ENCODE measurements at places on chromosomes 16 and 17.
A peak's percentile ranks its signal among the peaks of the same experiment; 100 is the strongest.

GRCh38 chr17:67221062-67221998 is 23.7 kb downstream of the HELZ start:
- peaks cover 3% of the 10 kb centered on the region for H3K4me1 ChIP-seq
- no peak overlapping the region for H3K4me3 ChIP-seq
- peaks cover 3% of the 10 kb centered on the region for H3K36me3 ChIP-seq
- no peaks in the 10 kb centered on the region for H3K27me3 ChIP-seq

DNA sequence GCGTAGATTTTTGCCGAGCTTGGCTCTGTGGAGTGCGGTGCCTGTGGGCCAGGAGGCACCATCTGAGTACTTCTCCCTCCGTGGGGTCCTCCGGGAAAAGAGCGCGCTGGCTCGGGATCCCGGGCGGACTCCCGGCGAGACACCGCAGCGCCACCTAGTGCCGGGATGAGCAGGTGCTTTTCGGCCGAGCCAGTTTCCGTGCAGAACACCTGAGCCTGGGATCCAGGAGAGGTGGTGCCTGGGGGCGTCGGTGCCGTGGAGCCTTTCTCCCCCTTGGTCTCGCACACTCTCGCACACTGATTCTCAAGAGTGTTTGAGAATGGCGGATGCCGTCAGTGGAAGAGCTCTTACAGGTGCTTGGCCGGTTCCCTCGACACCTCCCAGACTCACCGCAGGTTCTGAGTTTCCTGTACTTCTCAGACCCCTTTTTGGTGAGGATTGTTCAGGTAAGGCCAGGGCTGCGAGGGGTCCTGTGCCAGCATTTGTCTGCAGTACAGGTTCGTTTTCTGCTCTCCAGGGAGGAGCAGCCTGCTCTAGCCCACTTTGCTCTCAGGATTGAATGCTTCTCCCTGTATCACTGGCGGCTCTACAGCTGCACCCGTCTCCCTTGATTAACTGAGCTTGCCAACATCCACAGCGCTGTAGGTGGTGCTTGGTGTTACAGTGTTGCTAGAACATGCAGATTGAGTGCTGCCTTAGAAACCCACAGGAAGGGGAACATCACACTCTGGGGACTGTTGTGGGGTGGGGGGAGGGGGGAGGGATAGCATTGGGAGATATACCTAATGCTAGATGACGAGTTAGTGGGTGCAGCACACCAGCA is 23.3 kb downstream of the TBCD start:
- peaks cover 2% of the 10 kb centered on the region for H3K36me3 ChIP-seq
- DNase-seq, result peak; percentile 34
- H3K4me3 ChIP-seq, result no peak overlapping the region
- no peaks in the 10 kb centered on the region for H3K27me3 ChIP-seq

- no peak overlapping the region for H3K27ac ChIP-seq
- H3K4me3 ChIP-seq, result no peak overlapping the region
- no peaks in the 10 kb centered on the region for H3K36me3 ChIP-seq
- DNase-seq, result no peak
Measured at GRCh38 chr17:6660805-6661463, 9.4 kb downstream of the C17orf100 start.

DNA sequence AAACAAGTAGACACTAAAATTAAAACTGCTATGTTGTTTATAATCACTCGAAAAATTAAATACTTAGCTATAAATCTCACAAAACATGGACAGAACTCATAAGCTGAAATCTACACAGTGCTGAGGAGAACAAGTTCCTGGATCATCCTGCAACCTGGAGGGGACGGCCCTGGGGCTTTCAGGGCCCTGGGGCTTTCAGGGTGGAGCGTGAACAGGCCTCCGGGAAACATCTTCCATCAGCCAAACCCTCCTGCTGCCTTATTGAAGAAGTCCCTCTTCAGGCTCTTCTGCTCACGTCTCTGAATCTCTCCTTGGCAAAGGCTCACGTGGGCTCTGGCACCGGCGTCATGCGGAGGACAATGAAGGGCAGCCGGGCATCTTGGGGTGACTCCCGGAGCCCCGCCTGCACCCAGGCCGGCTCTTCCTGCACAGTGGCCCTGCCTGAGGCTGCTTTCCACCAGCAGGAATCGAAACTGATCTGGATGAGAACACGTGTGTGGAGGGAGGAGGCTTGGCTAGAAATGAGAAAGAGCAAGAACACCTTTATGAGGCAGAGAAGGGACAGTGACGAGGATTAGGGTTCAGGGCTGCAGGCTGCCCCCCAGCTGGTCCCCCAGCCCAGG is 127.3 kb downstream of the CDRT15L2 start:
- no peak overlapping the region for H3K27ac ChIP-seq
- H3K4me3 ChIP-seq, result no peak overlapping the region
- no peak for DNase-seq
- H3K36me3 ChIP-seq, result no peaks in the 10 kb centered on the region

DNA sequence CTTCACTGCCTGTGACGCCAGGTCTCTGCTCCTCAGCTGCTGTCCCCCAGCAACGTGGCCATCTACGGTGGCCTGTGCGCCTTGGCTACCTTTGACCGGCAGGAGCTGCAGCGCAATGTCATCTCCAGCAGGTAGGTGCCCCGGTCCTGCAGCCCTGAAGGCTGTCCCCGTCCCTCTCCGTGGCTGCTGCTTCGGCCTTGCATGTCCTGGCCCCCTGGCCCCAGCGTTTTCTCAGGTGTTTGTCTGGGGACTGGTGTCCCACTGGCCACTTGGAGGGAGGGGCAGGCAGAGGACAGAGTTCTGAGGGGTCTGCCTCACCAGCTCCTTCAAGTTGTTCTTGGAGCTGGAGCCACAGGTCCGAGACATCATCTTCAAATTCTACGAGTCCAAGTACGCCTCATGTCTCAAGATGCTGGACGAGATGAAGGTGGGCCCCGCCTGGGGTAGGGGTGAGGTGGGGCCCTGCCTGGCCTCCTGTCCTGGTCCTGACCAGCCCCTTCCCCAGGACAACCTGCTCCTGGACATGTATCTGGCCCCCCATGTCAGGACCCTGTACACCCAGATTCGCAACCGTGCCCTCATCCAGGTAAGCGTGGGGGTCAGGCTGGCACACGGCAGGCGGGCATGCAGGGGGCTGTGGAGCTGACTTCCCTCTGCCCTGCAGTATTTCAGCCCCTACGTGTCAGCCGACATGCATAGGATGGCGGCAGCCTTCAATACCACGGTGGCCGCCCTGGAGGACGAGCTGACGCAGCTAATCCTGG is 4.4 kb downstream of the GPS1 start:
- H3K4me3 ChIP-seq, result no peak overlapping the region
- peaks cover 3% of the 10 kb centered on the region for H3K4me1 ChIP-seq
- no peaks in the 10 kb centered on the region for H3K27me3 ChIP-seq
- H3K36me3 ChIP-seq, result peaks cover 54% of the 10 kb centered on the region

DNA sequence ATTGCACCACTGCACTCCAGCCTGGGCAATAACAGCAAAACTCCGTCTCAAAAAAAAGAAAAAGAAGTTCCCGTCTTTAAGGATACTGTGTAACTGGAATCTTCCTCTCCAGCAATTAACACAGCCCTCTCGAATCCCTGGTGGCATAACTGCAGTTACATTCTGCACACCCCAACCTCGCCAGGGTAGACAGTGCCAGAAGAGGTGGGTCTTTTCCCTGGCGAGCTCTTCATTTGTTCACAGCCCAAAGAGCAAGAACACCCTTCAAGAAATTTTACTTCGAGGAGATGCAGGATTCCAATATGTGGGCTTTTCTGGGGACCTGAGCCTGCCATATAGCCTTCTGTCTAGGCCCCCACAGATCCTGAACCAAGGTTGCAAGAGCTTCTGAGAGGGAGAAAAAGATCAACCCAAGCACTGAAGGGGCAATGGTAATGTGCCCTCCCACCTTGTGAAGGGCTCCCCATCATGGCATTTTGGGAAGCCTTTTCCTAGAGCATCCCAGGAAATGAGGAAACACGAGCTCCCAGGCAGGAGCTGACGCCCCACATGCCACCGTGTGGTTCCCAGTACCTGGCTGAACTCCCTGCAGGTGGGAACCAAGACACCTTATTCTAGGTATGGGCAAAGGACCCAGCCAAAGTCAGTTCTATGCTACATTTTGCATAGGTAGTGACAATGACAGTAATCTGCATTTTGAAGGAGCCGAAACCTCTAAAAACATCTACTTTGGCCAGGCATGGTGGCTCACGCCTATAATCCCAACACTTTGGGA is 26.9 kb downstream of the TK2 start:
- H3K36me3 ChIP-seq, result peaks cover 4% of the 10 kb centered on the region
- DNase-seq, result no peak
- H3K4me1 ChIP-seq, result peaks cover 2% of the 10 kb centered on the region
- no peaks in the 10 kb centered on the region for H3K27me3 ChIP-seq

- H3K27ac ChIP-seq, result no peak overlapping the region
- H3K4me1 ChIP-seq, result no peaks in the 10 kb centered on the region
- no peak overlapping the region for H3K4me3 ChIP-seq
- peaks cover 12% of the 10 kb centered on the region for H3K27me3 ChIP-seq
Measured at GRCh38 chr16:88914750-88915368, 48.4 kb upstream of the PABPN1L start.

DNA sequence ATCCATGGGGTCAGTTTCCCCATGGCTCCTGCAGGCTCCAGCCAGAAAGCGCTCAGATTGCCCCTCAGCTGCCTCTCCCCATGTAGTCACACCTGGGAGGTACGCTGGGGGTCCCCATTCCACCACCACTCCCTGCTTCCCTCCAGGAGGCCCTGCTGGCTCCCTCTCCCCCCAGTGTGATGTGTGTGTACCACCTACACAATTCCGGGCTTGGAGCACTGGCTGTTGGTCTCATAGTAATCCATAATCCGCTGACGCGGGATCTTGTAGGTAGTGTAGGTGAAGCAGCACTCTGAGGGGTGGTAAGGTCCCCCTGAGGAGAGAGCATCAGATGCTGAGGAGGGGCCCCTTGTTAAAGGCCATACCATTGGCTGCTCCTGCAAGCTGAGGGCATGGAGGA is 2.4 kb downstream of the CCL14 start:
- H3K4me3 ChIP-seq, result no peak overlapping the region
- no peaks in the 10 kb centered on the region for H3K36me3 ChIP-seq
- DNase-seq, result no peak
- H3K27me3 ChIP-seq, result no peaks in the 10 kb centered on the region
- H3K4me1 ChIP-seq, result no peaks in the 10 kb centered on the region

- peak overlapping the region; percentile 9 for H3K27ac ChIP-seq
- H3K36me3 ChIP-seq, result peaks cover 4% of the 10 kb centered on the region
- no peak overlapping the region for H3K4me3 ChIP-seq
- peaks cover 71% of the 10 kb centered on the region for H3K4me1 ChIP-seq
- no peak for DNase-seq
Measured at GRCh38 chr17:77432034-77432661, 291.4 kb downstream of the SEC14L1 start.

DNA sequence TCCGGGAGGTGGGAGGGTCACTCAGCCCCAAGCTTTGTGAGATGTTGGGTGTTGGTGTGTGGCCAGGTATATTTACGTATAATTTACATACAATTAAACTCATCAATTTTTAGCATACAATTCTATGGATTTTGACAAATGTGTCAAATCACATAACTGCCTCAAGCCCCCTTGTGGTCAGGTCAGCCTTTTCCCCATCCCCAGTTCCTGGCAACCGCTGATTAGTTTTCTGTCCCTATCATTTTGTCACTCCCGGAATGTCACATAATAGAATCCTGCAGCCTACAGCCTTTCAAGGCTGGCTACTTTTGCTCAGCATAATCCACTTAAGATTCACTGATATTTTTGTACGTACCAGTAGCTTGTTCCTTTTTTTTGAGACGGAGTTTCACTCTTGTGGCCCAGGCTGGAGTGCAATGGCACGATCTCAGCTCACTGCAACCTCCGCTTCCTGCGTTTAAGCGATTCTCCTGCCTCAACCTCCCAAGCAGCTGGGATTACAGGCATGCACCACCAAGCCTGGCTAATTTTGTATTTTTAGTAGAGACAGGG is 19.3 kb upstream of the RAI1 start:
- H3K4me1 ChIP-seq, result peaks cover 8% of the 10 kb centered on the region
- no peaks in the 10 kb centered on the region for H3K36me3 ChIP-seq
- no peak overlapping the region for H3K27ac ChIP-seq
- H3K4me3 ChIP-seq, result no peak overlapping the region
- no peak for DNase-seq
